ENCODE measurements at places on chromosomes 11 and 22. TPM values are rescaled to one million over a fixed set of nuclear protein-coding genes. Genes with fewer than 3 reads are reported as not detected.
A peak's percentile ranks its signal among the peaks of the same experiment; 100 is the strongest.

DNA sequence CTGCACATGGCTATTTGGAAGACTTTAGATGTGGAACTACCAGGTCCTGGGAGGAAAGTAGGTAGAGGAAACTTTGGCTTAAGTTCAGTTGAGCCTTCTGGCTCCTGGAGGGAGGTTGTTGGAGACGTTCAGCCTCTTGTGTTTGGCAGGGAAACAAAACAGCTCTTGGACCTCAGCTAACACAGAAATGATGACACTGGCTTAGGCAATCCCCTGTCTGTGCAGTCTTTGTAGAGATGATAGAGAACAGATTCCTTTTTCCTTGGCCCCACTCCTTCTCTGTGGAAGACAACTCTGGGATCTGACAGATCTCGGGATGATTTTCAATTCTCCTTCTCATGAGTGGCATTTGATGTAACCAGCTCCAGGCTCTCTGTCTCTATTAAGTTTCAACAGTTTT lies 428.5 kb downstream of the TMEM135 start:
- 0 out of 2 replicates have a peak overlapping the region, but pooled peaks have one; percentile 26 for H3K27ac ChIP-seq
- peak; percentile 73 for DNase-seq
- no peak overlapping the region for H3K4me3 ChIP-seq
- H3K36me3 ChIP-seq: no peaks in the 10 kb centered on the region

DNA sequence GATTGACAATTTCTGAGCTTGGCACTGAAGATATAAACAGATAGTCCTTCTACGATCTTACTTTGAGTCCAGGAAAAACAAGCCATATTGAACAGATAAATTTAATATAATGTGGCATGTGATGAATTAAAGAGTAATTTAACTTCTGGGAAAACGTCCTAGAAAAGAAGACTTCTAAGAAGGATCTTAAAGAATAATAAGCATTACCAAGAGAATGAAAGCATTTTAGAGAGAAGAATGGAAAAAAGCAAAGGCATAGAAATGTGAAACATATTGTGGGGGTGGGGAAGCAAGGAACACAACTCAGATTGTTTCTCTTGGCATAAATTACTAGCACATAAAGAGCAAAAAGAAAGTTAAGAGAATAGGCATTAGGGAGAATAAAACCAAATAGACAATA lies 5.4 kb downstream of the DDIAS start:
- H3K27me3 ChIP-seq: no peaks in the 10 kb centered on the region
- peak overlapping the region; percentile 58 for H3K4me3 ChIP-seq

DNA sequence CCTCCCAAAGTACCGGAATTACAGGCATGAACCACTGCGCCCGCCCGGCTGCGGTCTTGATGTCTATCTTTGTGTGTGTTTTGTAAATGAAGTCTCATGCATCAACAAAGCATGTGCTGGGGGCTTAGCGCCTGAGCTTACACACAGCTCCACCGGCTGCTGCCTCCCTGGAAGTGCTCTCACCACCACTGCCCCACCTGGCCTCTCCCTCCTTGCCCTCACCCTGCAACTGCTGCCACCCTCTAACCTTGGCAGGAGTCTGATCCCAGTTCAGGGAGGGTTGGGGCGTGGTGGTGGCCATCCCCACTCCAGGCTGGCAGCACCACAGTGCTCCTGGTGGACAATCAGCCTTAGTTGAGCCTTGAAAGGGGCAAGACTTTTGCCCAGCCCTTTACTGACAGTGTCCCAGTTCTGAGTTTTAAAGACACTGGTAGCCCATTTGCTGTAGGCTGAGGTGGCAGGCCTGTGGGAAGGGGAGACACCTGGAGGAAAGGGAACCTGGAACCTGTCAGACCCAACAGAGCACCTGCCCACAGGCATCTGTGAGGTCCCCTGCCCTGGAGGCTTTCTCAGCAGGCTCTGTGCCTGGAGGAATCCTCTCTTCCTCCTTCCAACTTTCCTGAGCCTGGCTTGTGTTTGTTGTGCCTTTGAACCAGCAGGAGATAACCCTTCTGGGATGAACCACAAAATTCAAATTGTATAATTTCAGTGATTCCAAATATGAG lies 42.4 kb upstream of the WEE1 start:
- no peak overlapping the region for H3K4me3 ChIP-seq
- H3K27me3 ChIP-seq: no peaks in the 10 kb centered on the region
- H3K36me3 ChIP-seq: no peaks in the 10 kb centered on the region
- DNase-seq: no peak

DNA sequence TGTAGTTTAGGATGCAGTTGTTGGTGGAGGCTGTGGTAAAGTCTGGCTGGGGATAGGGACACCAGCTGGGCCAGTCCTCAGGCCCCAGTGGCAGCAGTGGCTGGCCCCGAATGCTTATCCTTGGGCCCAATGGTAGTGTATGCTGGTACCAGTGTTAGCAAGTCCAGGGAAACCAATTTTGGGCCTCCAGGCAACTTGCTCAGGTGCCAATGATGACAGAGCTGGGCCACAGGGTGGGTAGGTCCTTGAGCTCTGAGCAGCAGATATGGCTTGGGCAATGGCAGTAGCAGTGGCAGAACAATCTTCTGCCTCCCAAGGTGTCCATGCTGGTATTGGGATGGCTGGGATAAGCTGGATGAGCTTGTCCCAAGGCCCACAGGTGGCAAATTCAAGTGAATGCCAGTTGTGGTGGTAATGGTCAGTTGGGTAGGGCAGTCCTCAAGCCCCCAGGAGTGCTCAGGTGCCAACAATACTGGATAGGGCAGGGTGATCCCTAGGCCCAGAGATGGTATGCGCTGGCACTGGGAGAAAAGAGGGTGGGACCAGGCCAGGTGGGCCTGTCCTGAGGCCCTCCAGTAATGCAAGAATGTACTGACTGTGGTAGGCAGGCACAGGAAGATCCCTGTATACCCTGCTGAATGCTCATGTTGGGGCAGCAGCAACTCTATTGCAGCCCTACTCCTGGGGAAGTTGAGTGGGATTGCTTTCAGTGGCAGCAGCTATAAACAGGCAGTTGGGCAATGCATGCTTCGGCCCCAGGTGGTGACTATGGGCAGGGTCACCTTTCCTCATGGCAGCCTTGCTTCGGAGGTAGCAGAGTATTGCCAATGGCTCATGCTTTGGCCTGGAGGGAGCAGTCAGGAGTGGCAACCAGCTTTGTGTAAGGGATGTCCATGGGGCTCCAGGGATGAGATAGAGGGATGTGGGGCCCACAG lies 54.7 kb downstream of the KCNQ1OT1 start:
- DNase-seq: no peak
- H3K4me1 ChIP-seq: no peaks in the 10 kb centered on the region
- H3K36me3 ChIP-seq: no peaks in the 10 kb centered on the region
- H3K27me3 ChIP-seq: 0 out of 2 replicates have a peak, but pooled peaks cover 3% of the 10 kb centered on the region
- H3K27ac ChIP-seq: no peak overlapping the region

- peak overlapping the region; percentile 65 for H3K27ac ChIP-seq
- peak overlapping the region; percentile 47 for H3K4me3 ChIP-seq
- DNase-seq: no peak
- no peaks in the 10 kb centered on the region for H3K27me3 ChIP-seq
- no peaks in the 10 kb centered on the region for H3K36me3 ChIP-seq
Measured at GRCh38 chr11:10418950-10419310, 36.1 kb upstream of the AMPD3 start.

DNA sequence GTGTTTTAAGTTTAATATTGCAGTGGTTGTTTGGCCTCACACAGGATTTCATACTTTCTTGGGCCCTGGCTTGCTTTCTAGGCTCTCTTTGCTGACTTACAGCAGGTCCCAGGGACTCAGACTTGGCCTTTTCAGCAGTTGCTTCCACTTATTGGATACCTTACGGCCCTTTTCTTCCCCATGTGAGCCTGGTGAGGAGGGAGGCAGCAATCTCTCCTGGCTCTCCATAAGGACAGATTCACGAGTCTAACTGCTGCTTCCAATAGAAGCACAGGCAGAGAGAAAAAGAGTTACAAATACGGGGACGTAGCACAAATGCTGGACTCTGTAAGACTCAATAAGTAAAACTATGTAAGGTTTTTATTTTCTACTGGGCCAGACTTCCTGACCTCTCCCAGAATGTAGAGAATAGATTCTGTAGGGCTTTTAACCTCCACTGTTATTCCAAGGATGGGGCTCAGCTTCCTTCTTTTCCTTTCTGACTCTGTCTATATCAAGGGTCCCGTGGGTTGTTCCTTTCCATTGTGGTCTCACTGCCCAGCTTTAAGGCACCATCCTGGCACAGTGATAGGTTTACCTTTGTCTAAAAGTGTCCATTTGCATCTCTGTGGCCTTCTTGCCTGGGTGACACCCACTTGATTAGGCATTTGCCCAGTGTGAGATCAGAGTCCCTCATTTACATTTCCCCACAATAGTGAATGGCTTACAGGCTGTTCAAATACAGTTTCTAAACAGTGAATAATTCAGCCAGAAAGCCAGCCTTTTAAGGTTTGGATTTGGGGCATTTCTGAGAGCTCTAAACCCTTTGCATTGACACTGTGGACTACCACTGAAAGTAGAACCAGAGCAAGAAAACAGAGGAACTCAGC lies 92.8 kb downstream of the RASSF10 start:
- no peak overlapping the region for H3K4me3 ChIP-seq
- no peak overlapping the region for H3K27ac ChIP-seq
- no peaks in the 10 kb centered on the region for H3K4me1 ChIP-seq
- H3K36me3 ChIP-seq: no peaks in the 10 kb centered on the region

DNA sequence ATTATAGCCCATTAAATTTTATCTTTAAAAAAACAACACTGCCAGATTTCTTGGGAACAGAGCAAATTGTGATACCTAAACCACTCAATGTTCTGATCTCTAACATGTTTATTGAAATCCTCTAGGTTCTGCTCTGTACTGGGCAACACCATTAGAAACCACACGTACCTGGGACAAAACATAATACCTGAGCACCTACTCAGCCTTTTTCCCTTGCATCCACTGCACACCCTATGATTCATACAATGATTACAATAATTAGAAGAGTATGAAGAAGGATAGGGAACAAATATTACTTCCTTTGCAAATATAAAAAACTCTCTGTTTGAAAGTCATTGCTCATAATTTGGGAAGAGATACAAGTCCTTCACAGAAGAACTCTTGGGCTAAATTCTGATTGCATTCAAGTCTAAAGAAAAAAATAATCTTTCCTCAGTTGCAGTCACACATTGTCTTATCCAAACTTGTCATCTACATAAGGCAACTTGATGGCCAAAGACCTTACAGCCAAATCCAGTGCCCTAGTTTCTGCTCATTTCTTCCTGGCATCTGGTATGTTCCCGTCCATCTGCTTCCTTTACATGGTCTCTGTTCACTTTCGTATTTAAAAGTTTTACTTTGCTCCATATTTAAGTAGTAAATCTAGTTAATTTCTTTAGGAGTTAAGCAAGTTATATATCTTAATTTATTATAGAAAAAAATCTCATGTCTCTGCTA lies 407.4 kb downstream of the LRRC4C start:
- no peaks in the 10 kb centered on the region for H3K36me3 ChIP-seq
- H3K4me3 ChIP-seq: no peak overlapping the region
- no peaks in the 10 kb centered on the region for H3K4me1 ChIP-seq
- H3K27me3 ChIP-seq: no peaks in the 10 kb centered on the region
- DNase-seq: no peak

GRCh38 chr11:11810764-11811726 lies 30.7 kb upstream of the USP47 start:
- H3K4me3 ChIP-seq: no peak overlapping the region
- H3K27me3 ChIP-seq: no peaks in the 10 kb centered on the region
- peaks cover 26% of the 10 kb centered on the region for H3K4me1 ChIP-seq
- H3K36me3 ChIP-seq: no peaks in the 10 kb centered on the region

- no peaks in the 10 kb centered on the region for H3K27me3 ChIP-seq
- H3K4me3 ChIP-seq: peak overlapping the region; percentile 94
- no peaks in the 10 kb centered on the region for H3K36me3 ChIP-seq
- peaks cover 46% of the 10 kb centered on the region for H3K4me1 ChIP-seq
- no peak overlapping the region for H3K27ac ChIP-seq
Measured at GRCh38 chr11:28105869-28106268, 2.1 kb downstream of the KIF18A start.

DNA sequence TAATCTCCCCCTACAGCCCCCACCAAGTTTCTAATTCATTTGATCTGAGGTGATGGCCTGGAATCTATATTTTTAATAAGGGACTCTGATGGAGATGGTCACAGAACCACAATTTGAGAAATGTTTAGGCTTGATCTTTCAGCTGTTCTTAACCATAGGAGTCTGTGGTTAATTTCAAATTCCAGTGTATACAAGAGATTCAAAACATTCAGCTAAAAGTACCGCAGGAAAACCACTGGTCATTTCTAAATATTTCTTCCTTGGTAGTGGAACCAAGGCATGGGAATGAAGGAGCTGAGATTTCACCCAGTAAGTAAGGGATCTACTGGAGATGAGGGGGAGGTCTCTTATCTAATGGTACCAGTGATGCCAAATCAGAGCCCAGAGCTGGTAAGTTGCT lies 18.3 kb upstream of the GALNT18 start:
- no peaks in the 10 kb centered on the region for H3K4me1 ChIP-seq
- no peak overlapping the region for H3K27ac ChIP-seq
- H3K4me3 ChIP-seq: no peak overlapping the region
- no peaks in the 10 kb centered on the region for H3K36me3 ChIP-seq

- no peak for DNase-seq
- H3K27ac ChIP-seq: peak overlapping the region; percentile 44
- H3K36me3 ChIP-seq: peaks cover 52% of the 10 kb centered on the region
Measured at GRCh38 chr22:49791682-49792081, 36.0 kb downstream of the BRD1 start.

- no peak overlapping the region for H3K27ac ChIP-seq
- H3K36me3 ChIP-seq: no peaks in the 10 kb centered on the region
- no peaks in the 10 kb centered on the region for H3K27me3 ChIP-seq
- H3K4me3 ChIP-seq: no peak overlapping the region
- no peak for DNase-seq
- H3K4me1 ChIP-seq: no peaks in the 10 kb centered on the region
Measured at GRCh38 chr11:91926965-91927364, 297.7 kb upstream of the FAT3 start.

GRCh38 chr22:25281675-25282345 lies 62.4 kb downstream of the CRYBB2 start:
- no peaks in the 10 kb centered on the region for H3K36me3 ChIP-seq
- peaks cover 63% of the 10 kb centered on the region for H3K27me3 ChIP-seq
- H3K4me1 ChIP-seq: no peaks in the 10 kb centered on the region
- H3K27ac ChIP-seq: no peak overlapping the region

The TRPC6 gene
- under 0.01 TPM for total RNA-seq

The PRR33 gene
- not detected for total RNA-seq

The MMP26 gene
- total RNA-seq: not detected

The GGTLC2 gene
- total RNA-seq: not detected

The KIRREL3 gene
- total RNA-seq: 31.1 TPM

Data from GM23248 (cell line).